ENCODE measurements at places on chromosomes 12 and 14.

DNA sequence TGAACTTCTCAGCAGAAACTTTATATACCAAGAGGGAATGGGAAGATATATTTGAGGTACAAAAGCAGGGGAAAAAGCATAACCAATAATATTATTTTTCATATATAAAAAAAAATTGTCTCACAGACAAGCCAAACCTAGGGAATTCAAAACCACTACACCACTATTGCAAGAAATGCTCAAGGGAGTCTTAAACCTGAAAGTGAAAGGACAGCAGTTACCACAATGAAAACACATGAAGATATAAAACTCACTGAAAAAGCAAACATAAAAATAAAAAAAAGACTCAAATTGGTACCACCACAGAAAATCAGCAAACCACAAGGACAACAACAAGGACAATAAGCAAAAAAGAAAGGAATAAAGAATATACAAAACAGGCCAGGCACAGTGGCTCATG is 131.9 kb downstream of the CEP128 start:
- no peaks in the 10 kb centered on the region for H3K4me1 ChIP-seq
- no peaks in the 10 kb centered on the region for H3K36me3 ChIP-seq
- H3K4me3 ChIP-seq: no peak overlapping the region
- H3K27me3 ChIP-seq: no peaks in the 10 kb centered on the region

DNA sequence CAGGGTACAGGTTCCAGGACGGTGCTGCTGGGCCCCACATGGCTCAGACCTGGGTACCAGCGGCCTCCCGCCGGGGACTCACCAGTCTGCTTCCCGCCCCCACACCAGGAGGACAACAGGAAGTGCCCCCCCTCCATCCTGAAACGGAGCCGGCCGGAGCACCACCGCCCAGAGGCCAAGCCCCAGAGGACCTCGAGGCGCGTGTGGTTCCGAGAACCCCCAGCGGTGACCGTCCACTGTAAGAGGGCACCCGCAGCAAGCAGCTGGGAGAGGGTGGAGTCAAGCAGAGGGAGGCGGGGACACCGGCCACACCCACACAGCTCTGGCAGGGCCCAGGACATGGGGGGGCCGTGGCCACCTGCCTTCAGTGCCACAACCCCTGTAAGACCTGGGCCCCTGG is 8.1 kb downstream of the C14orf180 start:
- H3K4me3 ChIP-seq: no peak overlapping the region
- no peaks in the 10 kb centered on the region for H3K4me1 ChIP-seq
- H3K27ac ChIP-seq: no peak overlapping the region

GRCh38 chr12:13036881-13037280 is 7.3 kb upstream of the FAM234B start:
- no peak for DNase-seq
- no peak overlapping the region for H3K27ac ChIP-seq
- H3K4me3 ChIP-seq: no peak overlapping the region
- no peaks in the 10 kb centered on the region for H3K36me3 ChIP-seq
- no peaks in the 10 kb centered on the region for H3K27me3 ChIP-seq

GRCh38 chr12:88998421-88998820 is 353.9 kb downstream of the DUSP6 start:
- H3K27ac ChIP-seq: no peak overlapping the region
- no peaks in the 10 kb centered on the region for H3K27me3 ChIP-seq

DNA sequence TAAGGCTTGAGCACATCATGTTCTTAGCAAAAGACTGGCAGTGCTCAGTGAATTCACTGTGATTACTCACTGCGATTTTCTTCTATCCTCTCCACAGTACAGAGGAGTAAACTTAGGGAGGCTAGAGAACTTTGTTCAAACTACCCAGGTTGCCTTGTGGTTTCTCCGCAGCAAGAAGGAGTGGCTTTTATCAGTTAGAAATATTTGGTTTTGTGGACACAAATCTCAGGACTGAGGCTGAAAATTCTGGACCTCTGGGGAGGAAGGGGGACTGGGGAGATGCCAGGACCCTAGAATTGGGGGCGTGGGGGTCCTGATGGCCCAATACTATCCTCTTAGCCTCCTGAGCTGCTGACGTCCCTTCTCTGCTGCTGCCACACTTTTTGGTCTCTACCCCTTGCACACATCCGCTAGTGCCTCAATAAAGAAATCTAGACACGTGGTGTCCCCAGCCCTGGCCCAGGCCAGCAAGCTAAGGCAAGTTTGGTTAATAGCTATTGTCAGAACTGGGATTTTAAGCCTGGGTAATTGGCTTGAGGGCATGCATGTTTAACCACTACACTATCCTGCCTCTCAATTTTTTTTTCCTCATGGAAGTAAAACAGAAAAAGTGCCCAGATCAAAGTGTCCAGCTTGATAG is 842 bp downstream of the OAS2 start:
- no peak overlapping the region for H3K27ac ChIP-seq
- H3K27me3 ChIP-seq: no peaks in the 10 kb centered on the region
- no peak for DNase-seq
- no peaks in the 10 kb centered on the region for H3K36me3 ChIP-seq
- no peak overlapping the region for H3K4me3 ChIP-seq
- no peaks in the 10 kb centered on the region for H3K4me1 ChIP-seq

DNA sequence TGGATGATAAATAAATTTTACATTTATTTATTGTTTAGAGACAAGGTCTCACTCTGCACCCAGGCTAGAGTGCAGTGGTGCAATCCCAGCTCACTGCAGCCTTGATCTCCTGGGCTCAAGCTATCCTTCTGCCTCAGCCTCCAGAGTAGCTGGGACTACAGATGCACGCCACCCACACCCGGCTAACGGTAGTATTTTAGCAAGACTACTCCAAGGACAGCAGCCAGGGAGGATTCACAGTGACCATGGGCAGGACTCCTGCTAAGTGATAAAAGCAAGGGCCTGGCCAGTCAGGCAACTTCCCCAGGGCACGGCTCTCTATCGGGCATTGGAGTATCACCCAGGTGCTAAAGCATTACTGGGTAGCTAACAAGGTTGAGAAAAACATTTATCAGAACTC is 55.4 kb downstream of the ARL6IP4 start:
- H3K27ac ChIP-seq: no peak overlapping the region
- H3K4me3 ChIP-seq: no peak overlapping the region
- H3K27me3 ChIP-seq: no peaks in the 10 kb centered on the region
- H3K4me1 ChIP-seq: no peaks in the 10 kb centered on the region
- no peaks in the 10 kb centered on the region for H3K36me3 ChIP-seq

DNA sequence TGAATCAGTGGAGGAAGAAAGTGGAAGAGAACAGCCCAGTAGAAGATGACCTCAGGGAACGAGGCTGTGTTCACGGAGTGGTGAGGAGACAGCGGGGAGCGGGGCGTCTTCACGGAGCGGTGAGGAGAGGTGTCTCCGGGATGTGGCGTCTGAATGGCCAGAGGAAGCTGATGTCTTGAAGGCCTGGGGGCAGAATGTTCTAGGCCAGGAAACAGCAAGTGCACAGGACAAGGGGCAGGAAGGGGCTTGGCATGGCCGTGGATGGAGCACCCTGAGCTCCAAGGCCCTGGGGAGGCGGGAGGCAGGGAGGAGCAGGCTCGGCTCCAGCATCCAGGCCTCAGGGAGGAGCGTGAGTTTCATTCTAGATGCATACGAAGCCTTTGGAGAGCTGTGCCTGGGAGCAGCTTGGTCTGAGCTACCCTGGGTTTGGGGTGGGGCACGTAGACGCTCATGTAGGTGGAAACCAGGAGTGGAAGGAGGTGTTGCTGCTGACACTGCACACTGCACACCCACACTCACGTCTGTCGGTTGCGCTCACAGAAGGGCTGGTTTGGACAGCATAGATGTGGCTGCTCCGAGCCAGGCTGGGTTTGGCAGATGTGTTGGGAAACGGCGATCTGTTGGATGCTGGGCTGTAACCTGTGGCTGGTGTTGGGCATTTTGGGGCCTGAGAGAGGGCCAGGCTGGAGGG is 131.6 kb downstream of the ADGRD1 start:
- no peaks in the 10 kb centered on the region for H3K36me3 ChIP-seq
- no peaks in the 10 kb centered on the region for H3K27me3 ChIP-seq
- H3K4me1 ChIP-seq: no peaks in the 10 kb centered on the region
- H3K4me3 ChIP-seq: no peak overlapping the region

- H3K27me3 ChIP-seq: peaks cover 13% of the 10 kb centered on the region
- H3K4me3 ChIP-seq: peak overlapping the region; percentile 75
- peak; percentile 36 for DNase-seq
- H3K4me1 ChIP-seq: peaks cover 46% of the 10 kb centered on the region
- no peaks in the 10 kb centered on the region for H3K36me3 ChIP-seq
These were observed 677 bp downstream of the C12orf75 start for GRCh38 chr12:105330931-105331804.

DNA sequence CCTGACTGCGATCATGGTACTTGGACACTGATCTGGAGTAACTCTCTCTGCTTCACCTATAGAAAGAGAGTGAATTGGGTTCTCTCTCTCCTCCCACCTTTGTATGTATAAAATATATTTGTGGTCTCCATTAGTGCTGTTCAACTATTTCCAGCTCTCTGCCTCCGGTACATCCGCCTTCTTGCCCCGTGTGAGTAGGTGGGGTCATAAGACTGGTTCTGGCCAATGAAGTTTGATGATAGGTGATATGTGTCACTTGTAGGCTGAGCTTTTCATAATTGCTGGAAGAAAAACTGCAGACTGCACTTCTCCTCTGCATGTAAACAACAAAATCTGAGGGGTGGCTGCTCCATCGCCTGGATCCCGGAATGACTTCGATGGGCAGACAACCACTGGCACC is 210.4 kb downstream of the EXOC5 start:
- DNase-seq: no peak
- no peaks in the 10 kb centered on the region for H3K27me3 ChIP-seq
- H3K4me1 ChIP-seq: peaks cover 30% of the 10 kb centered on the region
- H3K4me3 ChIP-seq: no peak overlapping the region
- no peak overlapping the region for H3K27ac ChIP-seq
- no peaks in the 10 kb centered on the region for H3K36me3 ChIP-seq

DNA sequence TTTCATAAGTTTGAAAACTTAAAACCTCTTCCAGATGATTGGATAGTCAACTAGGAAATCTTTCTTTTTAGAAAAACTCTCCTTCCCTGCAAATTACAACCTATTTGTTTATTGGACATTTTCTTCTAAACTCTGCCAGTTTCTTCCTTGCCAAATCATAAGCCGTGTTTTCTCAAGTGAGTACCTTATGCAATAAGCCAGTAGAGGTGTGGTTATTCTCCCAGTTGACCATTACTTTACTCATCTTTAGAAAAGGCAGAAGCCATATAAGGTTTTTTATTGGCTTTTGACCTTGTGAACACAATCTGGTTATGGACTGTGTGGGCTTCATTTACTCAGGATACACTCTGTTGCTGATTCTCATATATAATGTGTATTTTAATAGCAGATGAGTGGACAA is 14.6 kb downstream of the ACTR6 start:
- H3K36me3 ChIP-seq: peaks cover 25% of the 10 kb centered on the region
- H3K4me3 ChIP-seq: no peak overlapping the region
- H3K27ac ChIP-seq: 0 out of 2 replicates have a peak overlapping the region, but pooled peaks have one; percentile 16

DNA sequence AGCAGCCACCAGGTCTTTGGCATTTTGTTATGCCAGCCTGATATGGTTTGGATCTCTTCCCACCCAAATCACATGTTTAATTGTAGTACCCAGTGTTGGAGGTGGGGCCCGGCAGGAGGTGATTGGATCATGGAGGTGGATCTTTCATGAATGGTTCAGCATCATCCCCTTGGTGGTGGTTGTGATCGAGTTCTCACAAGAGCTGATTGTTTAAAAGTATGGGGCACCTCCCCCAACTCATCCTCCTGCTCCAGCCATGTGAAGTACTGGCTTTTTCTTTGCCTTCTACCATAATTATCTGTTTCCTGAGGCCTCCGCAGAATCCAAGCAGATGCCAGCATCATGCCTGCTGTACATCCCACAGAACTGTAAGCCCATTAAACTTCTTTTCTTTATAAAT is 12.8 kb upstream of the PRKD1 start:
- no peak for DNase-seq
- H3K27ac ChIP-seq: no peak overlapping the region
- peaks cover 8% of the 10 kb centered on the region for H3K4me1 ChIP-seq
- peaks cover 40% of the 10 kb centered on the region for H3K27me3 ChIP-seq

DNA sequence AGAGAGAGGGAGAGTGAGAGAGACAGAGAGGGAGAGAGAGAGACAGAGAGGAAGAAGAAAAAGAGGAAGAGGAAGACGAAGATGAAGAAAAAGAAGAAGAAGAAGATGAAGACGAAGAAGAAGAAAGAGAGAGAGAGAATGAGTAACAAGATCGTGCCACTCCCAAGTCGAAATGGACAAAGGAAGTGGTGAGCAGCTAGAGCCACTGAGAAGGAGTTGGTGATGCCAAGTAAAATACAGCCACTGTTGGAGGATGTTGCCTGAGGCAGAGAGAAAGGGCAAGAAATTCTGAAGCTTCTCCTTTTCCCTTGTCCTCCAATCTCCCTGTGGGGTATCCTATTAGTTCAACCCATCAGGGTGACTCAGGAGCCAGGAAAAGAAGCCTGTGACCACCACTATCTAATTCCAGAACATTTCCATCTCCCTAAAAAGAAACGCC is 12.5 kb upstream of the ANAPC5 start:
- H3K36me3 ChIP-seq: no peaks in the 10 kb centered on the region
- H3K27ac ChIP-seq: no peak overlapping the region
- DNase-seq: no peak
- no peaks in the 10 kb centered on the region for H3K4me1 ChIP-seq

DNA sequence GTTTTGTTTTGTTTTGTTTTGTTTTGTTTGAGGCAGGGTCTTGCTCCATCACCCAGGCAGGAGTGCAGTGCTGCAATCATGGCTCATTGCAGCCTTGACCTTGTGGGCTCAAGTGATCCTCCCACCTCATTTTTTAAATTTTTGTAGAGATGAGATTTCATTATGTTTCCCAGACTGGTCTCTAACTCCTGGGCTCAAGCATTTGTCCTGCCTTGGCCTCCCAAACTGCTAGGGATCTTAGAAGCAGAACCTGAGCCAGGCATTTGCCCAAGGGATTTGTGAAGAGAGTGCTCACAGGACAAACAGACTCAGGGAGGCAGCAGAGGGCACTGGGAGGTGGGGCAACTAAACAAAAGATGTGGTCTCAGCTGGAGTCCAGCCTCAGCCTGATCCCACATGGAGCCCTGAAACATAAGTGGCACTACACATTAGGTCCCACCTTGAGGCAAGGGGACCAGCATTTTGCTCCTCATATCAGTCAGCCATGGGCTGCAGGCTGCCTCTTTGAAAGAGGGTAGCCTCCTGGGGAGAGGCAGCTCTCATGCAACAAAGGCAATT is 86.2 kb upstream of the CMKLR1 start:
- no peaks in the 10 kb centered on the region for H3K36me3 ChIP-seq
- no peak overlapping the region for H3K27ac ChIP-seq
- H3K4me1 ChIP-seq: peaks cover 4% of the 10 kb centered on the region
- peak; percentile 54 for DNase-seq
